ENCODE measurements at places on chromosomes 6 and 20.

DNA sequence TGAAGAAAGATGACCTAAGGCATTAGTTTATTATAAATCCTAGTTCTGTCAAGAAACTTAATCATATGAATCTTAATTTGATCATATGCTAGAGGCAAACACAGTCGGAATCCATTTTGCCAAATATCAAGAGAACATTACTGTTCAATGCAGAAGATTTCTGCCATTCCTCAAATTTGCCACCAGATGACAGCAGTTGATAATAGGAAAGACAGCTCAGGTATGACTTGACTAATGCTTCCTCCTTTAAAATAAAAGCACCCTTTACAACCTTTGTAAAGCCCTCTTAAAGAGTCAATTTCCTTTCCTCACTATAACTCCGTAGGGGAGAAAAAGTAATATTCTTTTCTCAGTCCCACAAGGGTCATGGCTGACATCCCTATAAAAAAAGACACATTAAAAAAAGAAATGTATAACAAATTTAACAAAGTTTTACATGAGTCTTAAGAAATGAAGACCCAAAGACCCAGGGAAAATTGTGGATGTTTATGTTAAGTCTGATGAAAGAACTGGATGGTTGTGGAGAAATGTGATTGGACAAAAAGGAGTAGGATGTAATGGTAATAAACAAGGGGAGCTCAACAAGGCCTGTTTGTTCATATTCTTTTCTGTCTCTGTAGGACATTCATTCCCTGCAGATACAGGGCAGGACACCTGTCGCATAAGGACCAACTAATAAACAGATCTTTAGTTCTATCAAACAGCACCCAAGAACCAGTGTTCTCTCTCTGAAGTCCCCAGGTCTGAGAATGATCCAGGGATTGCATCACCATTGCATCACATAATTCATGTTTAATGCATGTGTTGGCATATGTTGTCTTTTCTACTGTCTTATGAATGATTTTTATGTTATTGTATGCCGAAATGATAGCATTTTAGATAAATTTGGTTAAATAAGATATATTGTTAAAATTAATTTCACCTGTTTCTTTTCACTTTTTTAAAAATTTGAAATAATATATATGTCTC lies 23.0 kb upstream of the IL17A start:
- DNase-seq = peak; percentile 26

DNA sequence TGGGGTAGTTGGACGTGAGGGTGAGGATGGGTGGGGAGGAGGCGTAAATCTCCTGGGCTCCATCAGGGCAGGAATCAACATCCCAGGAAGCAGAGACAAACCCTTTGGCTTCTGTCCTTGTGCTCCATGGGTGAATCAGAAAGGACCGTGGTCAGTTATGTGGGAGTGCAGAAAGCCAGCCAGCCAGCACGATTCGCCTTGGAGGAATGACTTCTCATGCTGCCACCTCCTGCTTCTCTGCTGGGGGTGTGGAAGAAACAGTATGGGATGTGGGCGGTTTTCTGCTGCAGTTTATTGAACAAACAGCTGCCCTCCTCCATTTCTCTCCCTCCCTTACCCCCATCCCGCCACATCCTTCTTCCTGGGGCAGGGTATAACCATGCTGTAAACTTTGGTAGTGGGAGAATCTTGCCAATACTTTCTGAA lies 214.5 kb downstream of the SOX4 start:
- peak; percentile 50 for DNase-seq

GRCh38 chr6:11378639-11379038 lies 146.2 kb upstream of the NEDD9 start:
- DNase-seq = no peak

DNA sequence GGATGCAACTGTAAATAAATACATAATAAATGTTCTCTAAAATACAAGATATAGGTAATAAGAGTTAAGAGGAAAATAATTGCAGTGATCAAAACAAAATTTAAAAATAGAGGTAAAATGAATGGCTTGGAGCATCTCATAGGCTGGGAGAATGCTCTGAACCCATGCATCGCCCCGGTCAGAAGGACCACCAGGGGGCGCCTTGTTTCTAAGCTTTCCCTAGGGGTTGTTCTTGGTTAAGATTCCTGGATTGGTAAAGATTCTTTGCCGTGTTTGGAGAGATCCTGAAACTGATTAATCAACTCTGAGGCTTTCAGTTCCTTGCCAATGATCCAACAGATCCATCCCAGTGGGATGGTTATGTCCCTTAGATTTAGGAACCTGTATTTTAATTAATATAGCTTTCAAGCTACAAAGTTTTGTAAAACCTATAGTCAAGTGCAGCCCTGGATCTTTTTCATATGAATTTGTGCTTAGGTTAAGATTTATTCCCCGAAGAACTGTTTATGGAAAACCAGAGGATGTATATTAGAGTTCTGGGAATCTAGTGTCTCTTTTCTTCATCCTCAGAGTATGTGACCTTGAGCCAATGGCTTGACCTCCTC lies 45.3 kb upstream of the PRELID3B start:
- peak; percentile 73 for DNase-seq

GRCh38 chr6:45478240-45478639 lies 100.5 kb upstream of the SUPT3H start:
- DNase-seq = no peak

GRCh38 chr6:117615750-117616390 lies 13.6 kb upstream of the GOPC start:
- DNase-seq = no peak

DNA sequence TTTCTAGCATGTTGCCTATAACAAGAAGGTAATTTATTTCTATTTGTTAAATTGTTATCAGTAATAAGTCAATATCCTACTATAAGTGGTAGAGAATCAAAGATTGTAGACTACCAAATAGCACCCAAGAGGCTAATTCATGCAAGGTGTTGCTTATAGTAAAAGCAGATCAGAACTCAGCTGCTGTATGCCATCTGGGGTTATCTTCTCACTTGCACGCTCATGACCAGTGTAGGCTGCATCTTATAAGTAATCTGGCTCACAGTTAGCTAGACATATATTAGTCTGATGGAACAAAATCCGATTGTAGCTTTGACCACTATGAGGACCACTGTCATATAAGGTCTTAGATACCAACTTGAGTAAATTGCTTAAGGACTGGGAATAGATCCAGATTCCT lies 17.0 kb downstream of the TOP1 start:
- no peak for DNase-seq

DNA sequence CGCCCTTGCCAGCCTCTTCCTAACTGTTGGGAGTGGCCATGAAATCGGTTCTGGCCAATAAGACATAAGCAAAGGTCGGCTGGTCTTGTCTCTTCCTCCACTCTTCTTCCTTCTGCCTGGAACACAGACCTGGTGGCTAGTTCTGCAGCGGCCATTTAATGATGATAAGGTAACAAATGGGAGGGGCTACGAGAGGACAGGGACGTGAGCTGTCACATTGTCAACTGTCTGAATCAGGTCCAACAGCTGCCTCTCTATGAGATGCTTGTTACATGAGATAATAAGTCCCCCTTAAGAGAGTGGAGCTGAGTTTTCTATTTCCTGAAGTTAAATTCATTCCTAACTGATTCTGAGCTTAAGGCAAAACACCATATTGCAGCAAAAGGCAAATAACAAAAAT lies 12.5 kb upstream of the TMEM242 start:
- DNase-seq = no peak

DNA sequence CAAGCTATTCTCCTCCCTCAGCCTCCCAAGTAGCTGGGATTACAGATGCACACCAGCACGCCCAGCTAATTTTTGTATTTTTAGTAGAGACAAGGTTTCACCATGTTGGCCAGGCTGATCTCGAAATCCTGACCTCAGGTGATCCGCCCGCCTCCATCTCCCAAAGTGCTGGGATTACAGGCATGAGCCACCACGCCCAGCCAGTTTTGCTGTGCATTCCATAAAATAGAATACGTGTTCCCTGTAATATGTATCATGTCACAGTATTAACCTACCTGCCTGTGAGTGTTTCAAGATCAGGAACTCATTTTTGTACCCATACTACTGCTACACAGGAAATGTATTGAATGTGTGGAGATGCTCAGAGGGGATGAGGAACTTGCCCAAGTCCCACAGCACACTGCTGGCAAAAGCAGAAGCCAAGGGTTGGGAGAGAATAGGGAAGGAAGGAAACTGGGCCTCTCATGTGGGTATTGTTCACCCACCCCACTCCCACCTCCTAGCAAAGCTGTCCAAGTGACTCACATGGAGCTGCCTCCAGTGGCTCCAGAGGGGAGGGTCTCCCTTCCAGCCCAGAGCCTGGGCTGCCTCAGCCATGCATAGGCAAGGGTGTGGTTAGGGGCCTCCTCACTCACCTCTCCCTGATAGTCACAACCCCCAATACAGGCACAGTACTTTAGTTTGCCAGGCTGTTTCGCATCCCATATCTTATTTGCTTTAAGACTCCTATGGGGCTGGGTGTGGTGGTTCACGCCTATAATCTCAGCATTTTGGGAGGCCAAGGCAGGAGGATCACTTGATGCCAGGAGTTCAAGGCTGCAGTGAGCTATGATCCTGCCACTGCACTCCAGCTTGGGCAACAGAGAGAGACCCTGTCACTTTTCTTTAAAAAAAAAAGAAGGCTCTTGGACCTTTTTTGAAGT lies 9.4 kb downstream of the HM13 start:
- no peak for DNase-seq

- no peak for DNase-seq
Measured at GRCh38 chr6:165658395-165659058, 4.5 kb downstream of the PDE10A start.

DNA sequence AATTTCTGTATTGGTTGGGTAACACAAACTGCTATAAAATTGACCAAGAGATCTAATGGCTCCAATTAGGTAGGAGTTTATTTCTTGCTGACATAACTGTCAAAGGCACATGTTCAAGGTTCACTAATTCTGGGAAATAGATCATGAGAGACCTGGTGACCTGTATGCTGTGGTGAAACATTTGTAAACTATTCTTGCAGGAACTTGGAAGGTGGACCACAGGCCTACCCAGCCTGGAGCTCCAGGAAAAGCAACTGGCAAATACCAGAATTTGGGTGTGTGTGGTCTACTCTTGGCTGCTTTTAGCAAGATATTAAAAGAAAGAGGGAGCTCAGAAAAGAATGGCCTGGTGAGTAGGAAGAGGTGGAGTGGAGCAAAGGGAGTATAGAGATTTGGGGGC lies 184.6 kb downstream of the QKI start:
- no peak for DNase-seq

DNA sequence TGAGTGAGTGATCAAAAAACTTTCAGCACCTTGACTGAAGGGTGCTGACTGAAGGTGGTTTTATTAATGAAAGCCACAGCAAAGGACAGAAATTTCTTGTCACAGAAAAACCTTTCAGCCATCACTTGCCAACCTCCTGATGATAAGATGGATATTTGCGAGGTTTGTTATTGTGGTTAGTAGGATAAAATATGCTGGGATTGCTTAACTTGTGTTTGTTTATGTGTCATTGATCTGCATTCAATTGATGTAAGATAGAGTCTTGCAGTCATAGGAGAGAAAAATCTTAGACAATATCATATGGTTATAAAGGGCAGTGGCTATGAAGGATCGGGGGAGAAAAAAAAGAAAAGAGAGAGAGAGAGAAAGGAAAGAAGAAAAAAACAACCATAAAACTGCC lies 1.2 kb downstream of the TSBP1 start:
- no peak for DNase-seq

GRCh38 chr6:48985025-48985424 lies 478.0 kb downstream of the MMUT start:
- no peak for DNase-seq

GRCh38 chr6:157908369-157909281 lies 73.0 kb upstream of the SYNJ2 start:
- no peak for DNase-seq

DNA sequence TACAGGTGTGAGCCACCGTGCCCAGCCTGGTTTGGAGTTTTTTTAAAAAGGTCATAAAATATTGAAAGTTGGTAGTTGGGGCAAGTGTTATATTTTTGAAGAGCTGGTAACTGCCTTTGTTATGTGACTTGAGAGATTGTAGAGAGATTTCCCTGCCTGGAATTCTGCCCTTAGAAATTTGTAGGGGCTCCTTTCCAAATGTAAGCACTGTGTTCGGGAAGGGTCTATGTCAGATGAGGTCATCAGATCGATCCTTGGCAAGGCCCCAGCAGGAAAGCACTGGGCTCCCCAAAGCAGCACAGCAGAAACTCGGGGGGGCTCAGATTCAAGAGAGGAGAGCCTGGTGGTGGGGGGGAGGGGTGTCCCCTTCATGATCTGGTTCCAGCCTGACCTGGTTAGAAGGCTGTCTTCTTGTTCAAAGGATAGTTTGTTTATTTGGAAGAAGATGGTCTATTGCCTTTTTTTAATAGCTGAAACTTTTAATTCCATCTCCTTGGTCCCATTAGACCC lies 220.2 kb downstream of the UST start:
- no peak for DNase-seq

GRCh38 chr6:93784794-93785693 lies 365.7 kb upstream of the EPHA7 start:
- DNase-seq = no peak

- no peak for DNase-seq
Measured at GRCh38 chr6:23650676-23651075, 475.3 kb upstream of the NRSN1 start.

- DNase-seq = no peak
Measured at GRCh38 chr6:137681445-137682009, 185.5 kb upstream of the TNFAIP3 start.

DNA sequence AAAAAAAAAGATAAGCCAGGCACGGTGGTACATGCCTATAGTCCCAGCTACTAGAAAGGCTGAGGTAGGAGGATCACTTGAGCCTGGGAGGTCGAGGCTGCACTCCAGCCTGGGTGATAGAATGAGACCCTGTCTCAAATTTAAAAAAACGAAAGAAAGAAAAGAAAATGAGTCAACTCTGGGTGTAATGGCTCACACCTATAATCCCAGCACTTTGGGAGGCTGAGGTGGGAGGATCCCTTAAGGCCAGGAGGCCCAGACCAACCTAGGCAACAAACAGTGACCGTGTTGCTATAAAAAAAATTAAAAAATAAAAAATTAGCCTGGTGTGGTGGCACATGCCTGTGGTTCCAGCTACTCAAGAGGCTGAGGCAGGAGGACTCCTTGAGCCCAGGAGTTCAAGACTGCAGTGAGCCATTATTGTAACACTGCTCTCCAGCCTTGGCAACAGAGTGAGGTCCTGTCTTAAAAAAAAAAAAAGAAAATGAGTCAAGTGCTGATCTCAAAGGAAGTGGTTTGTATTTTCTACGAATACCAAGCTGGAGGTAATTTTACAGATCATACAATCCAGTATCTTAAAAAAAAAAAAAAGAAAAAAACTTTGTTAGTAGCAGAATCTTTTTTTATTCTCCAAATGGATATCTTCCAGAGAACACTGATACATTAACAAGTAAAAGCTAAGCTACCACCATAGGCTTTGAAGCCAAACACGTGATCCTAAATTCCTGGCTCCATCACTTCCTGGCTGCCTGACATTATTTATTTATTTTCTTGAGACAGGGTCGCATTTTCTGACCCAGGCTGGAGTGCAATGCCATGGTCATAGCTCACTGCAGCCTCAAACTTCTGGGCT lies 5.7 kb downstream of the COMMD7 start:
- DNase-seq = peak; percentile 69

Measured in DND-41 (cell line).